Vagina (tissue), 2 donors: ENCODE measurements at places on chromosomes 6 and 20.
A peak's percentile ranks its signal among the peaks of the same experiment; 100 is the strongest.

GRCh38 chr6:158554611-158555361 lies 5.1 kb upstream of the TMEM181 start:
- no peak for DNase-seq

DNA sequence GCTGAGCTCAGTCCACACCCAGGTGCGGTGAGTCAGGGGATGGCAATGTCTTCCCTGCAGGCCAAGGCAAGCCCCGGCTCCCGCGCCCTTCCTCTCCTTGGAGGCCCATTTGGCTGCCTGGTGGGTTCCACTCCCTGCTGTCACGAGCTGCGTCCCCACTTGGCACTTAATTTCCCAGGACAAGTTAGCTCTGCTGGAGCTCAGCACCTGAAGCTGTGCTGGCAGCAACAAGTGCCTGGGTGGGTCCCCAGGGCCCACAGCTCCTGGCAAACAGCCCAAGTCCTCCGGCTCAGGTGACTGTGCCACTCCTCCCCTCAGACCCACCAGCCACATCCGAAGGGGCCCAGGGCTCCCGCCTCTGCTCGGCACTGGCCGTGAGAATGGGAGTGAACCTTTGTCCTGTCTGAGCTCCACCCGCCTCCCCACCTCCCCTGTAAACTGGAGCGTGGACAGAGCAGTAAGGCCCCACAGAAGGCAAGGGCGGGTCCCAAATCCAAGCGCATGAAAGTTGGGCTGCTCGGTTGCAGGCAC lies 16.9 kb downstream of the LAMA5 start:
- DNase-seq: peak; percentile 93

DNA sequence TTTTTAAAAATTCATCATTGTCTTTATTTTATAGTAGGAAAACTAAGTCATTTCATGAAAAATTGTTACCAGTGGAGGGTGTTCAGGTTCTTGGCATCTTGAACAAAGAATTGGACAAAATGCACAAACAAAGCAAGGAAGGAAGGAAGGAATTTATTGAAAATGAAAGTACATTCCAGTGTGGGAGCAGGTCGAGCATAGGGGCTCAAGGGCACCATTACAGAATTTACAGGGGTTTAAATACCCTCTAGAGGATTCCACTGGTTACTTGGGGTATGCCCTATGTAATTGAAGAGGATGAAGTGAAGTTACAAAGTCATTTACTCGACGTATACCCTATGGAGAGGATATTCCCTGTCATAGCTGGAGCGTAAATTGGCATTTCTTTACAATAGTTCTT lies 37.4 kb upstream of the HDAC2 start:
- no peak for DNase-seq

DNA sequence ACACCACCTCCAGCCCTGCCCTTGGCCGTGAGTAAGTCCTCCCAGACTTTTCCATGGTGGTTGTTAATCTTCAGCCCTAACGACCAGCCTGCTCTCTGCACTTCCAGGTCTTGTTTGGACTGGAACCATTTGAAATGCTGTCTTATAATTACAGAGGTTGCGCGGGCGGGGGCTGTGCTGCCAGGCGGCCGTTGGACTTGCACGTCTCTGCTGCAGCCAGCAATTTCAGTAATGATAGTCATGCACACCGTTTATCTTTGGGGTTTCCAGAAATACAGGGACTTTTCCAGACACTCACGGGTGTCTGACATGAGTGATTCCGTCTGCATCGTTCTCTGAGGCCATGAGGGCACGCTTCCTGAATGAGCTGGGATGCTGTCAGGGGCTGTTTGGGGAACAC lies 118.2 kb downstream of the BMP7 start:
- DNase-seq: no peak

GRCh38 chr6:155964544-155964943 lies 508.9 kb upstream of the NOX3 start:
- DNase-seq: no peak

DNA sequence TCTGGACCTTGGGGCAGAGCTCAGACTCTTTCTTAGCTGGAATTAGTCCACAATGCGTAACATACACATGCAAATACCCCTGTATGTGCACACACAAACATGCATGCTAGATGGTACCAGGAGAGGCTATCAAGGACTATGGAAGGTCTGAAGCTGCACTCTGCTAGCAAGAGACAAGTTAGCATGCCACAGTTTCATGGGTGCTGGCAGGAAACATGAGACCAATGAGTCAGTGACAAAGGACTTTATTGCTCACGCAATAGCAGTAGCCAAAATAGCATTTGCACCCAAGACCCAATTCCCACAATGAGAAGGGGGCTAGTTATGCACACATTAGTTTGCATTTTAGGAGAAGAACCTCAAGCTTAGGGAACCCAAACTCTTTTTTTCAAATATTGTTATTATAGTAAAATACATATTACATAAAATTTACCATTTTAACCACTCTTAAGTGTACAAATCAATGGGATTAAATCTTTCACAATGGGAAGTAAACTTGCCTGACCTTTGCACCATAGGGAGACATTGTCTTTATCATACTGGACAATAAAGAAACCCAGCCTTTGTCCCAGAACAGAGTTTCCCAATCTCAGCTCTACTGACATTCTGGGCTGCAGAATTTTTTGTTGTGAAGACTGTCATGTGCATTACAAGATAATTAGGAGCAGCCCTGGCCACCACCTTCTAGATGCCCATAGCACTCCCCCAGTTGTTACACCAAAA lies 69.1 kb downstream of the NRSN1 start:
- no peak for DNase-seq

GRCh38 chr6:163128324-163128723 lies 286.2 kb upstream of the QKI start:
- no peak for DNase-seq

GRCh38 chr20:61094581-61094980 lies 157.5 kb upstream of the CDH4 start:
- DNase-seq: no peak

DNA sequence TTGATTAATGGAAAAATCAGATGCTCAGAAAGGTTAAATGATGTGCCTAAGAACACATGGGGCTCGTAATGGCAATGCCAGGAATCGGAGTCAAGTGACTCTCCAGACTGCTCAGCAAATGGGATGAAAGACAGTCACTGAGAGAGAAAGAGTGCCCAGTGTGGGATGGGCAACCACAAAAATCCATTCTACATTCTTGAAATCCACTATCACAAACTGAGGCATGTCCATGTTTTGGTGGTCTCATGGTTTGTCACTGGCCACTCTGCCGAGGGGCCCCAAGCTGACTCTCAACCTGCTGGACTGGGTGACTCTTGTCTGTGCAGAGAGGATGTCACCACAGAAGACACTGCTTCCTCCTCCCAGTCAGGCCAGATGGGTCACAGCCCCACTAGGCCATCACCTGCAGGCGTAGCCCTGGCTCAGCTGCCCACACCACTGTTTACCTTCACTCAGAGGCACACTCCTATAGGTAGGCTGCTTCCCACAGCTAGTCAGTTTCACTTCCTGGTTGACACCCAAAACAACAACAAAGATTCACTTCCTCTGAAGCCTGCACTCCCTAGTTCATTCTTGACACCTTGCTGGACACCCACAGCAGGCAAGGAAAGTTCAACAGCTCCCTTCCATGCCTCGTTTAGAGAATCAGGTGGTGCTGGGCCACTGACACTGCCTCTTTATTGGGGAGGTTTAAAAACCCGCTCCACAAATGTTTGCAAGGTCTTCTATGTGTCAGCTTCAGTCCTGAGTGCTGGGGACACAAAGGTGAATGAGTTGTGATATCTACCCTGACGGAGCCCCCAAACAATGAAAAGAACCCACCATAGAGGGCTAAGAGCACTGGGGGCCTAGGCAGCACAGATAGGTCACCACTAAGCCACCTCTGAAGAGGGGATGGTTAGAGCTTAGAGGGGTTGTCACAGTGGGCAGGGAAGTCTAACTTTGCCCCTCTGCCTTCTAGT lies 21.7 kb downstream of the MAP1LC3A start:
- no peak for DNase-seq

- no peak for DNase-seq
Observed at GRCh38 chr20:11084508-11084907, 410.7 kb upstream of the JAG1 start.

DNA sequence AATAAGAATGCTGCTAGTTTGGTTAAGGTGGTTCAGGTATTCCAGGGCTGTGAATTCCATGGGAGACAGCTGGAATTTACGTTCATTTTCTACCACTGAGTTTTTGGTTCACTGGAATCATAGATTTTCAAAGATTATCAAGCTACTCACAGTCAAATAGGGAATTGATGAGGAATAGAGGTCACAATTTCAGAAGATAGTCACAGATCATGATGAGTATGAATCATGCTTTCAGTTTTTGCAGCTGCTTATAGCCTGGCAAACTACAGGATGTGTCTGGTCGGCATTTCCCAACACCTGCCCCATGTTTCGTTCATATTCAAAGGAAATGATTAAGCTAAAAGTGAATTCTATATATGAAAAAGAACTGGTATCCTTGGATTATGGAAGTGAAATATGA lies 58.7 kb downstream of the BCKDHB start:
- no peak for DNase-seq

DNA sequence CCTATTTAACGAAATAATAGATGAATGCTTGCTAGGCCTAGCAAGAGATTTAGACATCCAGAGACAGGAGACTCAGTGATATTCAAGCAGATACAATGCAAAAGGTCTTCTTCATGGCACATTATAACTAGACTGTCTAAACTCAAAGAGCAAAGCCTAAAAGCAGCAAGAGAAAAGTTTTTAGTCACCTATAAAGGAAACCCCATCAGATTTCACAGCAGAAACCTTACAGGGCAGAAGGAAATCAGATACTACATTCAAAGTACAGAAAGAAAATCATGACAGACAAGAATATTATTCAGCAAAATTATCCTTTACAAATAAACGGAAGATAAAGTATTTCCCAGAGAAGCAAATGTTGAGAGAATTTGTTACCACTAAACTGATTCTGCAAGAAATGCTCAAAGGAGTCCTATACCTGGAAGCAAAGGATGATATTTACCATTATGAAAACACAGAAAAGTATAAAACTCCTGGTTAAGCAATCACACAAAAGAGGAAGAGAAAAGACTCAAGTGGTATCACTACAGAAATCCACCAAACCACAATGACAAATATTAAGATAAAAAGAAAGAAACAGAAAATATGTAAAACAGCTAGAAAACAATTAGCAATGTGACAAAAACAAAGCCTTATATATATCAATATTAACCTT lies 333.7 kb downstream of the MEI4 start:
- DNase-seq: no peak

GRCh38 chr20:47189060-47189459 lies 167.4 kb downstream of the ZMYND8 start:
- no peak for DNase-seq

GRCh38 chr6:117264692-117265409 lies 507 bp upstream of the VGLL2 start:
- no peak for DNase-seq

GRCh38 chr6:128882560-128882959 lies 378 bp upstream of the LAMA2 start:
- DNase-seq: no peak

DNA sequence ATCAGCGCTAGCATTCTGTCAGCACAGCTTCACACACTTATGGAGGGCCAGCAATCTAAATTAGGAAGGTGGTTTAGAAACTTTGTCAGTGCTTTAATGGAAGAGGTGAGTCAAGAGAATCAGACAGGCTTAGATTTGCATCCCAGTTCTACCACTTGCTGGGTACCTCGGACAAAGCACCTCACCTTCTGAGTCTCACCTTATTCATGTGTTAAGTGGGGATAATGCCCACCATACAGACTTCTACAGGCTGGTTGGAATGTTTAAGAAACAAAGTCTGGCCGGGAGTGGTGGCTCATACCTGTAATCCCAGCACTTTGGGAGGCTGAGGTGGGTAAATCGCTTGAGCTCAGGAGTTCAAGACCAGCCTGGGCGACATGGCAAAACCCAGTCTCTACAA lies 12.2 kb upstream of the STK35 start:
- DNase-seq: no peak

- no peak for DNase-seq
Observed at GRCh38 chr6:155013457-155013876, 18.4 kb downstream of the TIAM2 start.

GRCh38 chr20:9200196-9200595 lies 131.3 kb downstream of the PLCB4 start:
- DNase-seq: no peak

DNA sequence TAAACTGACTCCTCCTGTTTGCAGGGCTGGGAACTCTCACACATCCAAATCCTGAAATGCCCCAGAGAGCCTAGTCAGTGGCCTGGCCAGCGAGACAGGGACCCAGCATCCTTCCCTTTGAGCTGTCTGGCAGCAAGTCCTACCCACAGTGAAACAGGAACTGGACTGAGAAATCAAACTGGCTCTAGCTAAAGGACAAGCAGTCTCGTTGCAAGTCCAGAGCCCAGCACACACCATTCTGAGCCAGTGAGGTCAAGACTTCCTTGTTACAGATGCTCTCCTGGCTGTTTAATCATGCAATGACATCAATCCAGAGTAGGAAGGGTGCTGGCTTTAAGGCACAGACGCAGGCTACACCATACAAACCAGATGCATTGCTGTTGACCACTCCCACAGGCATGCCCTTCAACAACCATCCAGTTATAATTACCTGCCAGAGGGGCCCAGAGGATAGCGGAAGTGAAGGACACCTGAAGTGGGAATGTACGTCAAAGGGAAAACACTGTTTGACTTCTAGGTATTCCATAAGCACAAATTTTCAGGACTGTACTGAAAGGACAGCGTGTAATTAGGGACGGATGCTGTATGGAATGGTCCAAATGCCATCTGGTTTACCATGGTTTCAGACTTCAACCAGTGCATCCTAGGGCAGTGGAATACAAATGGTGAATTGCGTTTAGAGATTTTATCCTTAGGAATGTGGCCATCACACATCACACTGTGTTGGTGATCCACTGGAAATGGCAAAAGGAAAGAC lies 114.4 kb downstream of the SLC23A2 start:
- no peak for DNase-seq

DNA sequence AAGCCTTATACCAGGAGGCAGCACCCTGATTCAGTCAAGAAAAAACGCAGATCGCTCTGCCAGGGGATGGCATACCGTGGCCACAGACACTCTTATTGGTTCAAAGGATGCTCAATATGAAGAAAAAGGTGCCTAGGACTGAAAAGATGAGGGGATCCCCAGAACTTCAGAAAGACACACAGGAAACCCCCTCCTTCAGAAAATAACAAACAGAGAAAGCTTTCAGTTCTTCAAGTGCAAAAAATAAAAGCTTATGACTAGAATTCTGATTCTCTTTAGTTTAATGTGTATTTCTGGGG lies 17.7 kb upstream of the MYB start:
- DNase-seq: no peak

DNA sequence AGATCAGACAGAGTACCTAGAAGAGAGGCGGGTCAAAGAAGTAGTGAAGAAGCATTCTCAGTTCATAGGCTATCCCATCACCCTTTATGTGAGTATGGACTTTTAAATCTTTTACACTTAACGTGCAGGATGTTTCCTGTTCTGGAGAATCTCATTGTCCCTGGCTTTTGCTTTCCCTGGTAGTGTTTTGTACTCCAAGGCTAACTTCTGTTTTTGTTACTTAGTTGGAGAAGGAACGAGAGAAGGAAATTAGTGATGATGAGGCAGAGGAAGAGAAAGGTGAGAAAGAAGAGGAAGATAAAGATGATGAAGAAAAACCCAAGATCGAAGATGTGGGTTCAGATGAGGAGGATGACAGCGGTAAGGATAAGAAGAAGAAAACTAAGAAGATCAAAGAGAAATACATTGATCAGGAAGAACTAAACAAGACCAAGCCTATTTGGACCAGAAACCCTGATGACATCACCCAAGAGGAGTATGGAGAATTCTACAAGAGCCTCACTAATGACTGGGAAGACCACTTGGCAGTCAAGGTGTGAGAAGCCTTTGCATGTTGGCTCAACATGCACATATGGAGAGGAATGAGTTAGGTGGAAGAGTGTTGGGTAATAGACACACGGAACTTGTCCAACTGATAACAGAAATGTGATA lies 3.3 kb downstream of the HSP90AB1 start:
- DNase-seq: no peak

GRCh38 chr6:125789167-125789566 lies 1.6 kb upstream of the NCOA7 start:
- no peak for DNase-seq
